ENCODE measurements at places on chromosomes 2 and 18. TPM values are rescaled to one million over a fixed set of nuclear protein-coding genes. Genes with fewer than 3 reads are reported as not detected.

DNA sequence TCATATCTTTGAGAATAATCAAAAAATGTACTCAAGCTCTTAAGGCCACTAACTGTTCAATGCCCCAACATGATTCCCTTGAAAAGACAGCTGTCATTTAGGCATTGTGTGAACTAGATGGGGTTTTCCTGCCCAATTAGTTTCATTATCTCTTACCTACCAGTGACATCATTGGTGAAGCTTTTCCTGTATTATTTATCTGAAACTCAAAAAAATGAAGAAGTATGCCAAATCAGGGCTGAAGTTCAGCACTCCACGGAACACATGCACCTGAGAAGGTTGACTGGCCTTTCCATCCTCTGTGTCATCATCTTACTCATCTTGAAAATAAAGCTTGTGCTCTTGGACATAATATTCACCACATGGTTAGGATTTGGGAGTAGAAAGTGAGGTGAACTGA, 126.4 kb downstream of the TXNL1 start:
- no peak for DNase-seq
- no peaks in the 10 kb centered on the region for H3K4me1 ChIP-seq
- H3K27me3 ChIP-seq, result no peaks in the 10 kb centered on the region
- no peaks in the 10 kb centered on the region for H3K36me3 ChIP-seq
- no peak overlapping the region for H3K4me3 ChIP-seq
- no peak overlapping the region for H3K27ac ChIP-seq

GRCh38 chr2:240452462-240453256, 17.2 kb downstream of the GPC1 start:
- DNase-seq, result peak; percentile 69
- H3K36me3 ChIP-seq, result peaks cover 58% of the 10 kb centered on the region
- peak overlapping the region; percentile 76 for H3K27ac ChIP-seq
- H3K4me3 ChIP-seq, result peak overlapping the region; percentile 40
- no peaks in the 10 kb centered on the region for H3K27me3 ChIP-seq

DNA sequence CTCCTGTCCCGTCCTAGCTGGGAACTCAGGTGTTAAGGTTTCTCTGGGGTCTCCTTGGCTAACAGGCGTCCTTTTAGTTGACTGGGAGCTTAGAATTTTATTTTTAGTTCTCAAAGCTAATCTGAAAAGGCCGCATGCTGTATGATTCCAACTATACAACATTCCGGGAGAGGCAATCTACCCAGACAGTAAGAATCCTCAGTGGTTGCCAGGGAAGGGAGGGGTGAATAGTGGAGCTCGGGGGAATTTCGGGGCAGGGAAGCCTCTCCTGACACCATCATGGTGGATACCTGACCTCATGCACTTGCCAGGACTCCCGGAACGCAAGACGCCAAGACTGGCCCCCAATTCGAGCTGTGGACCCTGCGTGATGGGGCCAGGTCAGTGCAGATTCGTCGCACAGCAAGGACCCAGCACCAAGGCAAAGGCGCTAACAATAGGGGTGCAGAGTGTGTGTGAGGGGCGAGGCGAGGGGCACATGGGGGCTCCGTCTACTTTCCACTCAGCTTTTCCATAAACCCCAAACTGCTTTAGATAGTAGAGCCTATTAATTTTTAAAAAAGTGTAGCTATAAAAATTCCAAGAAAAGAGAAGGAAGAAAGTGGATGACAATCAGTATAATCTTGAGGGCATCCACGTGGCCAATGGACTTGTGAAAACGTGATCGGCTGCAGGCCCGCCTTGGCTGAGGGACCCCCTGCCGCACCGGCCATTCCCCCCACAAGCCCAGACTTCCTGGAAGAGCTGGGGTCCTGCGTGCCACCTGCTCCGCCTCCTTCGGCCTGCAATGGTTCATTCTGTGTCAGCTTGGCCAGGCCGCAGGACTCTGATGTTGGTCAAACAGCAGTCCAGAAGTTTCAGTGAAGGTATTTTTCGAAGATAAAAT, 17.3 kb downstream of the PDCD1 start:
- H3K4me3 ChIP-seq, result no peak overlapping the region
- no peaks in the 10 kb centered on the region for H3K36me3 ChIP-seq
- no peak for DNase-seq
- no peak overlapping the region for H3K27ac ChIP-seq

GRCh38 chr18:34972765-34973414, 68.3 kb upstream of the MAPRE2 start:
- DNase-seq, result no peak
- H3K4me1 ChIP-seq, result peaks cover 12% of the 10 kb centered on the region
- no peak overlapping the region for H3K4me3 ChIP-seq

Gene DNAJC5G
- total RNA-seq, result 0.22 TPM

Gene STPG4
- not detected for total RNA-seq
